ENCODE measurements at places on chromosomes 2 and 18.

- DNase-seq = no peak
Measured at GRCh38 chr18:42442656-42443055, 487.6 kb downstream of the PIK3C3 start.

DNA sequence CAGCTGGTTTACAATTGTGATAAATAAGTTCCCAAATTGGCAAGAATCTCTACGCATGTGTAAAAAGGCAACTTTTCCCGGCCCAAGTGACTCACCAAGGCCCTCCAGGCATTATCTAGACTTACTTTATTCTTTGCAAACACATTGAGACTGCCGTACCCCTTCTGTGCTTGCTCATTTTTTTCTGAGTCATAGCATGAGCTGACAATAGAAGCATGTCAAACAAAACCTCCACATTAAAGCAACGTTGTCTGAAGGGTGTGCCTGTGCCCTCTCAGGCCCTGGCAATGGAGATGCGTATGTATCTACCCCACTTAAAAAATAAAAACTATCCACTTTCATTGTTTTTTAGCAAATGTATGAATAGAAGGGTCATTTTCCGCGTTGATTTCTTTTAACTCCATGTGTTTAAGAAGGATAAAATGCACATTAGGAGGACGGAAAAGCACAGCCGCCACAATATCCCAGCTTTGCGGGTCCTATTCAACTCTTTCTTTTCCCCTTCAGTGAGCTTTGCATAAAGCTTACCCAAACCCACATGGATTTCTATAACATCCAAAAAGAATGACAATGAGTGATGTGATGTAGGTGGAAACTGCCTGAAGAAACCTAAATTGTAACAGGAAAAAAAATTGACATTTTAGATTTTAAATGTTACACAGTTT is 298.2 kb downstream of the CDCA7 start:
- no peak for DNase-seq

GRCh38 chr2:217905896-217906295 is 96.9 kb downstream of the TNS1 start:
- no peak for DNase-seq

DNA sequence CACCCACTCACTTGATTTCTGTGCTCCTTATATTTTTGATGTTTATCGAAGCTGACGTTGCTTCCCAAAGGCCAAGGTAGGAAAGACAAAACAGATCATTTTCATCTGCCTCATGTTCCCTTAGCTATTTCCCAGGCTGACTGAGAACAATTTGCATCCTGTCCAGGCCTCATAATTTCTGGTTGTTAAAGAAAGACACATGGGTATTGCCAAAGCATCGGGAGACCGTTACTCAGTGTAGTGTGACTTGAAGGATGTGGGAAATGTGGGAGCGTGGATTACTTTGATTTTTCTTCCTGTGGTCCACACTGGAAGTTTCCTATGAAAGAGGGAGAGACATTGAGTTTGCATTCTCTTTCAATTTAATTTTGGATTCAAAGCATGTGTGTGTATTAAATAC is 204.6 kb downstream of the TRIB2 start:
- no peak for DNase-seq

DNA sequence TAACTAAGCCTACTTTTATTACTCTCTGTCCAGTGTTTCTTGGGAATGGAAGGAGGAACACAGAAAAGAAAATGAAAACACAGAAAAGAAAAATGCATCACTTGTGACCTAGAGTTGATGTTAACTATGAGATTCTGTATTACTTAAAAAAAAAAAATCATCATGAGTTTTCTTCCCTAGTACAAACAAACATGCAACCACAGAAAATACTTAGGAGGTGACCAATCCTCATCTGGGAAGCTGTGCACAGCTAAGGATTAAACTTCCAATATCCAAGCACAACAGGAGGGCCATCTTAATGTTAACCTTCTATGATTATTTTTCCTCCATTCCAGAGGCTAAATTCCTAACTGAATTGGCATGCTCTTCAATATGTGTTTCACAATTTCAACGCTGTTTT is 1140.4 kb downstream of the LRP1B start:
- DNase-seq = no peak

DNA sequence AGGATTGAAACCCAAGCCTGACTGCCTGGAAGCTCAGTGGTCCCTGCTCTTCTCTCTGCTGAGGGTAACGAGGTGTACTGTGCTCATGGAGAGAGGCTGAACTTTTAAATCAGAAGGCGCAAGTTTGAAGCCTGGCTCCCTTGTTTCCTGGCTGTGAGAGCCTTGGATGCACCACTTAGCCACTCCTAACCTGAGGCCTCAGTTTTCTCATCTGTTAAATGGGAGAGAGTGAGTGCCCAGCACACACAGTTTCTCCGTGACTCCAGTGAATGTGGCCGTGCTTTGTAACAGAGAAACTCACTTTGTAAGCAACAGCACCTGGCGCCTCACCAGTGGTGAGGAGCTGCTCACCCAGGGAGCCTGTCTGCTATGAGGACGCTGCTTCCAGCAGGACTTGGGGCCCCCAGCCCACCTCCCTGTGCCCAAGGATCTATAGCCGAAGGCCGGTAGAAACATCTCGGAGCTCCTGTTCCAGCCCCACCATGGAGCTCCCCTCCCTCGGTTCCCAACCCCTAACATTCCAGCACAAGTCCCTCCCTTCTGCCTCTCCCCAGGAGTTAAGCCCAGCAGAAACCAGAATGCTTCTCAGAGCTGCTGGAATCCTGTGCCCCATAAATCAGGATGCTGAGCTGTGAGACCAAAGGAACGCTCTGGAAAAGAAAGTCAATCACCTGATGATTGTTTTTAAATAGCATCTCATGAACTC is 20.3 kb upstream of the KCNK3 start:
- DNase-seq = peak; percentile 49

DNA sequence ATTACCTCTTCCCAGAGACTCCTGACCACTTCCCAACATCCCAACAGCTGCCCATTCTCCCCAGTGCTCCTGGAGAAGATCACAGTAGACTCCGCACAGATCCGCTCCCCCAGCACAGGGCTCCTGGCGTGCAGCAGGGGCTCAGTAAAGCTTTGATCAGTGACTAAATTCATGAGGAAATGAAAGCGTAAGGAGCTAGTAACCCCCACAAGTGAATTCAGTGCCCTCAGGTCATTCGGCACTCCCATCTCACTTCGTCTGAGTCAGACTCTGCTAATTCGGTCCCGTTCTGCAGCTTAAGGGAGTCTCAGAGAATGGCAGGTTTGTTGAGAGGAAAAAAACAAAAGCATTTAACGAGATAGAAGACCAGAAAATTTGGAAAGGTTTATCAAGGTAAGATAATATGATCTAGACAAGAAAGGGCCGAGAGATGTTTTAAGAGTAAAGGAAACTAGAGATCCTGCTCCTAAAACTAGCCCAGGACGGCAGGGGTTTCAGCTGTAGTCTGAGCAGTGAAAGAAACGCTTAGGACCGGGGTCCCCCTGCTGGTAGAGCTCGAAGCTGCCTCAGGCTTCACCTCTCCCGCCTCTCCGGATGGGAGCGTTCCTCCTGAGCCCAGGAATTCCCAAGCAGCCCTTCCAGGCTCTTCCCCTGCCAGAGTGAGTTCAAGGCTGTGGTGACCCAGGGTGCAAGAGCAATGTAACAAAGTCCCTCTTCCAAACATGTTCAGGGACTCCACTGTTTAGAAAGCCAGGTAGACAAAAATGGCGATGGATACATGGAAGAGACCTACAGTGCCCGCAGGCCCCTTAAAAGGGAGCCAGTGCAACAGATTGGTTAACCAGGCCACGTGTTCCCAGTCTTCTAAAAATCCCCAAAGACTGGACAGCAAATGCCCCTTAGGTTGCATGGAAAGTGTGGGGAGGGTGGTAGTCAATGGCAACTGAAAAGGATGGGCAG is 127.3 kb downstream of the DNER start:
- DNase-seq = peak; percentile 87

GRCh38 chr2:205293559-205293958 is 388.7 kb upstream of the NRP2 start:
- DNase-seq = no peak

DNA sequence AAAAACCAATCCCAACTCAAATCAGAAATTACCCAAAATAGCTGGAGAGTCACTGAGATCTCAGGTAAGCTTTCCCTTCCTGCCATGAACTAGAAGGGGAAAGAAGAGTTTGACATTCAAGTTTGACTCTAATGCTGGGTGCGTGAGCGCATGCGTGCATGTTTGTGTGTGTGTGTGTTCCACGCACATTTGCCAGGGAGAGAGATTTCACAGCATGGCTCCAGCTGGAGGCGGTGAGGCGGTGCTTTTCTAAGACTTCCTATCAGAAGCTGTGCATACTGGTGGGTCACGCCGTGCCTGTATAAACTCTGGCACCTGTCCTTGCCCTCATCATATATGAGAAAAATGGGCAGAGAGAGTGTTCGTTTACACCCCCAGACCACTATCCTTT is 116.2 kb downstream of the MSH2 start:
- DNase-seq = no peak

GRCh38 chr2:64937687-64938491 is 51.3 kb upstream of the SLC1A4 start:
- DNase-seq = peak; percentile 84

GRCh38 chr2:240917009-240917683 is 11.0 kb downstream of the CROCC2 start:
- peak; percentile 65 for DNase-seq

DNA sequence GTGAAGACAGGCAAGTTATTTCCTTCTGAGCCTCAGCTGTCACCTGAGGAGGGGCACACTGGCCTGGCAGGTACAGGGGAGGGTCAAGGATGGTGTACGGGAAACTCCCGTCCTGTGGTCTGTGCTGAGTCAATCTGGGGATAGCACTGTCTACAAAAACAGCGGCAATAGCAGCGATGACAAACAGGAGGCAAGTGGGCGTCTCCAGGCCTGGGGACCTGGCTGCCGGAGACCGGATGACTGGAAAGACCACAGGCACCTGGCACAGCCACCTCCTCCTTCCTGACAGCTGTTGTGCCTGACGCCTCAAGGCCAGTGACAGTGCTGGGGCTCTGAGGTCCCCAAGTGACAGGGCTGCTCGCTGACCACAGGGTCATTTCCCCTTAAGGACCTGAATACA is 202.1 kb upstream of the HS6ST1 start:
- DNase-seq = no peak

DNA sequence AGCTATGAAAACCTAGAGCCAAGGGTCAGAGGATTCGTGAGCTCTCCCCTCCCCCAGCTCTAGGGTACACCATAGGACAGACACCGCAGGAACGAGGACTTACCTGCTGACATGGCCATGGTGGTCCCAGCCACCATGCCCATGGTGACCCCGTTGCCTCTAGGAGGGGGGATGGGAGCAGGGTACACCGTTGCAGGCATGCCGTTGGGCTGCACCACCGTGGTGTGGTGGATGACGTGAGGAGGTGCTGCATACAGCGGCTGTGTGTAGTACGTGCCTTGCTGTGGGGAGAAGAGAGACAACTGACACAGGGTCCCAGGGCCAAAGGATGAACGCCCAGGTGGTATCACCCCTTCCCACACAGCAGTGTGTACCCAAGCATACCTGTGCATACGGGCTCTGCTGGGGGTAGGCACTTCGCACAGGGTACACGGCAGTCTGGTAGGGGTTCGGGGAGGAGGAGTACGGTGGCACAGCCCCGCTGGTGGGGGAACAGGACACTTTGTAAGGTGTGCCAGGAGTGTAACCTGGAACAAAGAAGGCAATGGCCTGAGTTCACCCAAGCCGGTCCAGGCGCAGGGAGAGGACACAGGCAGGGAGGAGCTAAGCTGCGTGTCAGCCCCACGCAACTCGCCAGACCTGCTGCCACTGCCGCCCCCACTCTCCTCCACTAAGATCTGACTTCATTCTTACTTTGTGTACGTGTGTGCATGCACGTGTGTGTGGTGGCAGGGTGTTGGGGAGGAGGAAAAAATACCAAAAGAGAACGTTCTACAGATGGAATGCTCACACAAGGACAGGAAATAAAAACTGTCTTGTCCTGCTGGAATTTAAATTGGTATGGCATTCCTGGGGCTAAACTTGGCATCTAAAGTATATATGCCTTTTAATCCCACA is 37.8 kb downstream of the FAM168B start:
- DNase-seq = no peak

DNA sequence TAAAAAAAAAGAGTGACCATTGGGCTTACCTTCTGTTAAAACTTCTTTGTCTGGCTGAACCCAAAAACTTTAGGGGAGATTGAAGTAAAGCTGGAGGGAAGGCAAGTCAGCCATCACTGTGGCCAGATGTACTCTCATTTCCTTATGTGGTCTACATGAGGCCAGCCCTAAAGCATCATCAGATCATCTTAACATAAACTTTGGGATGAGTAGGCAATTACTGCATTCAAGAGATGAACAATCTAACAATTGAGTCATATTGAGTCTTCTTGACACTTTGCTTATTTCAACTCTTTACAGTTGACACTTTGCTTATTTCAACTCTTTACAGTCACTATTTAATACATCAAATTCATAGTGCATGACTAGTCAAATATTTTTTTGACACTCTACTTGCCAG is 155.6 kb downstream of the QPCT start:
- DNase-seq = no peak

Measured in upper lobe of right lung (tissue), 1 donor.